Panc1 (cell line): ENCODE measurements at places on chromosomes 11 and 22. TPM values are rescaled to one million over a fixed set of nuclear protein-coding genes. Genes with fewer than 3 reads are reported as not detected.

DNA sequence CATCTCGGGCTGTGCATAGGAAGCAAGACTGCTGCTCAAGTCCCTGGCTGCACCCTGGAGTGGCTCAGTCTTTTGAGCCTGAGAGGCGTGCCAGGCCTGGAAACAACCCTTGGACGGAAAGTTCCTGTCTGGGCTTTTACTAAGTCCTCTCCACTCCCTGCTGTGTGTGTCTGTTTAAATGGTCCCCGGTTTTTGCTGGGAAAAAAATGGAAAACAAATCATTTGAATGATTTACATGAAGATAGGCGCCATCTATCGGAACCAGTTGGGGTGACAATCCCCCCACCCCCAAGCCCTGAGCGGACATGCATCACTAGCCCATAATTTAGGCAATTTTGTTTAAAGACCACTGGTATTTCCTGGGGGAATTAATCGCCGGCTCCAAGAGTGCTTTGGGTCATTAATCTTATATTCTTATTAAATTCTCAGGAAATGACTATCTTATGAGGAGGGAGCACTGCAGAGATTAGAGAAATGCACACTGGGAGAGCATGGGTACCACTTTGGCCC, 2.7 kb upstream of the GAB2 start:
- DNase-seq: no peak

- no peak for DNase-seq
Measured at GRCh38 chr11:101127699-101128570, 1.7 kb downstream of the PGR start.

GRCh38 chr22:37024339-37025157, 5.0 kb downstream of the MPST start:
- DNase-seq: no peak

GRCh38 chr11:122202951-122203456, 87.0 kb upstream of the BLID start:
- no peak for DNase-seq

DNA sequence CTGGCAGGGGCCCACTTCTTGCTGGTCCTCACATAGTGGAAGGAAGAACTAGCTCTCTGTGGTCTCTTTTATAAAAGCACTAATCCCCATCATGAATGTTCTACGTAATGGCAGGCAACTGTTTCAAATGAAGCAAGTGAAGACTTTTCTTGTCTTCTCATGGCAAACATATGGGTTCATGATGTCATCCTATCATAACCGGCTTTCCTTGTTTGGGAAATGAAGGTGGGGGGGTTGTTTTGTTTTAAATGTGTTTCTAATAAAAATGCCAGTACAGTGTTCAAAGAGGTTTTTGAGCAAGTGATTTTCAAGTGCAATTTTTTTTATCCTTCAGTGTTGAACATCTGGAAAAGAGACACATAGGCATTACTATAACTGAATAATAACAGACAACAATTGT, 33.4 kb downstream of the REXO2 start:
- no peak for DNase-seq

DNA sequence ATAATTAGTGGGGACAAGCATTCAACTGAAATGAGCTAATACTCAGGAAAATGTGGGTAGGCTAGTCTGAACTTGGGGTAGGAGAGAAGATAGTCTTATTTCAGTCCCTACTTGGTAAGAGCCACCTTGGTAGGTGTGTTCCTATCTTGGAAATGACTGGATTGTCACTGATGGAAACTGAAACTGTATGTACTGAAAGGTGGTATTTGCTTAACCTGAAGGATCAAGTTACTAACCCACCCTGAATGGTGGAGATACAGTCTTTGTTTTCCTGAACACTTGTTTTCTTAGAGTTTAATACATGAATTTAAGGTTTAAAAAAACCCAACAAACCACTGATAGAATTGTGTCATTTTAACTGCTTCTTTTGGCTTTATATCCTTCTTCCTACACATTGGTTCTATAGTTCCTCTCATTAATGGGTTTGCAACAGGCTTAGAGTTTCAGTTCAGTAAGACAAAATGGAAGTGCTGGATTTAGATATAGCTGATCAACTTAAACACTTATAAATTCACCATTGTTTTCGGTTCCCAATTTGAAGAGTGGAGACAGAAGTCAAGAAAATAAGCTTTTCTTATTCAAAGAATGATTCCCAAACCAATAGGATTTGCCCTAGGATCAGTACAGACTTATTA, 4.2 kb downstream of the FAR1 start:
- DNase-seq: no peak

- peak; percentile 12 for DNase-seq
Measured at GRCh38 chr22:35312198-35313059, 12.7 kb downstream of the TOM1 start.

GRCh38 chr11:133570376-133570775, 38.1 kb upstream of the OPCML start:
- DNase-seq: no peak

- DNase-seq: no peak
Measured at GRCh38 chr11:126332221-126332711, 23.2 kb upstream of the ST3GAL4 start.

DNA sequence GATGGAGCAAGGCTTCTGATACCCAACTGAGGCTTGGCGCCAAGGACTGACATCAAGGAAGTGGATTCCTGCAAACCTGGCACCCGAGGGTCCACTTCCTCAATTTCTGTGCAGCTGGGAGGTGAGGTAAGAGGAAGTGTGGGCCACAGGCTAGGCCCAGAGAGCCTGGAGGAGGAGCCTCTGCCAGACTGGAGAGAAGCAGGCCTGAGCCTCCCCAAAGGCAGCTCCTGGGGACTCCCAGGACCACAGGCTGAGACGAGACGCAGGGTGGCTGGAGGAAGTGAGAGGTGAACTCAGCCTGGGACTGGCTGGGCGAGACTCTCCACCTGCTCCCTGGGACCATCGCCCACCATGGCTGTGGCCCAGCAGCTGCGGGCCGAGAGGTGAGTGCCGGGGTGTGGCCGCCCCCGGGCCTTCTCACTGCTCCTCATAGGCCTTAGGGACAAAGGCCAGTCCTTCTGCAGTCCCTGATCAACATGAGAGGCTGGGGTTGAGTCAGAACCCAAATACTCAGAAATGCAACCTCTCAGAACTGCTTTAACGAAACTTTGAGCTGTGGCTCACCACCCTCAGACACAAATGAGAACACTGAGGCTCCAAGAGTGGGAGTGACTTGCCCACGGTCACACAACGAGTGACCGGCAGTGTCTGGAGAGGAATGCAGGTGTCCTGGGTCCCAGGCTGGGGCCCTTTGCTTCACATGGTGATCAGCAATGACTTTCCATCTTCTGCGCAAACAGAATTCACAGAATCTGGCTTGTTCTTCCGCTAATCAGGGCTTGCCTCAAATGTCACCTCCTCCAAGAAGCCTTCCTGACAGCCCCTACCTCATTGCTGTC, at the start of gene NCF4:
TSS of gene NCF4 (plus strand) at position 186 of the 839 bp plus-strand sequence. CDS start at position 352, 166 bp downstream.
- DNase-seq: no peak

- no peak for DNase-seq
Measured at GRCh38 chr11:121467965-121468364, 15.2 kb upstream of the SORL1-AS1 start.

The POTEH gene
- not detected for total RNA-seq

The RFPL3 gene
- not detected for total RNA-seq

The PLAAT3 gene
- 32.6 TPM for total RNA-seq

The PNPLA5 gene
- total RNA-seq: not detected

The FOLH1 gene
- 0.98 TPM for total RNA-seq

The AMOTL1 gene
- total RNA-seq: 16.0 TPM

The ANGPTL5 gene
- not detected for total RNA-seq
